Effector CD8-positive, alpha-beta T cell (primary cell): ENCODE measurements at places on chromosomes 6 and 20.

- DNase-seq = no peak
Observed at GRCh38 chr6:96157018-96157565, 141.3 kb downstream of the FUT9 start.

DNA sequence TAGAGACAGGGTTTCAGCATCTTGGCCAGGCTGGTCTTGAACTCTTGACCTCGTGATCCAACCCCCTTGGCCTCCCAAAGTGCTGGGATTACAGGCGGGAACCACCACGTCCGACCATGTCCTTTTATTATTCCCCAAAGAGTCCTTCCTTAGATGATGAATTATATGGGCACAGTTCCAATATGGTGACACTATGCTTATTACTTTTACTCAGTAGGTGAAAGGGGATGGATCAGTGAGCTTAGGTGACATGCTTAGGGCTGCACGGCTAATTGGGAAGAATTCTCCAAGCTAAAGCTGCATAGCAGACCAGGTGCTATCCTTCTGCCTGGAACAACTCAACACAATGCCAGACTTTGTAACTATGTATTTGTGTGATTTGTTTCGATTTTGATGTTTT lies 38.2 kb upstream of the TFAP2C start:
- no peak for DNase-seq

DNA sequence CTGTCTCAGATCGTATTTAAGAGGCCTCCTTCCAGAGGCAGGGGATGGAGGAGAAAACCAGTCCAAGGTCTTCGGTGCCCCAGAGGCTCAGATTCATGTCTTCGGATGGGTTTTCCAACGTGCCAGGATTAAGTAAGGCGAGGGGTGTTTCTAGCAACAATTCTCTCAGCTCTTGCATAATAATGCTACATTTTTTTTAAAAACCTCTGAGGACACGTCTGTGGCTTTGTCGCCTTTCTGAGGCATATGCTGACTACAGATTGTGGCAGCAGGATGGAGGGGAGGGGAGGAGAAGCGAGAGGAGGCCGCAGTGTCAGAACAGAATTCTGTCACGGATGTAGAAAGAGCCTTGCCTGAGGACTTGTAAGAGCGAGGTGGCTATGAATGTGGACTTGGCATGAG lies 17.7 kb upstream of the CCDC167 start:
- DNase-seq = peak; percentile 53

GRCh38 chr6:84798257-84798656 lies 33.9 kb upstream of the TBX18 start:
- DNase-seq = no peak

- peak; percentile 58 for DNase-seq
Observed at GRCh38 chr20:40962733-40963504, 65.7 kb upstream of the TOP1 start.

- DNase-seq = no peak
Observed at GRCh38 chr6:22401206-22401605, 104.4 kb upstream of the PRL start.

- no peak for DNase-seq
Observed at GRCh38 chr6:30136570-30137286, 788 bp downstream of the TRIM40 start.

DNA sequence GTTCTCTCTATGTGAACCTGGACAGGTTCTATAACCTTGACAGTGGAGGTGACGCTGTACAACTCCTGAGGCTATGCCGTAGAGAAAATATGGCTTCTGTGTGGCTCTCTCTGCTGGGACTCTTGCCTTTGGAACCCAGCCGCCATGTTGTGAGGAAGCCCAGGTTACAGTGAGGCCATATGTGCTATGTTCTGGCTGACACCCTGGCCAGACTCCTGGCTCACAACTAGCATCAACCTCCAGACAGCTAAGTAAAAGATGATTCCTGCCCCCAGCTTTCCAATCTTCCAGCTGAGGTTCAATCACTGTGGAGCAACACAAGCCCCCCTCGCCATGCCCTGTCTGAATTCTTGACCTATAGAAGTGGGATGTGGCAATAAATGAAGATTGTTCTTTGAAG lies 57.0 kb downstream of the PPP1R3G start:
- no peak for DNase-seq

DNA sequence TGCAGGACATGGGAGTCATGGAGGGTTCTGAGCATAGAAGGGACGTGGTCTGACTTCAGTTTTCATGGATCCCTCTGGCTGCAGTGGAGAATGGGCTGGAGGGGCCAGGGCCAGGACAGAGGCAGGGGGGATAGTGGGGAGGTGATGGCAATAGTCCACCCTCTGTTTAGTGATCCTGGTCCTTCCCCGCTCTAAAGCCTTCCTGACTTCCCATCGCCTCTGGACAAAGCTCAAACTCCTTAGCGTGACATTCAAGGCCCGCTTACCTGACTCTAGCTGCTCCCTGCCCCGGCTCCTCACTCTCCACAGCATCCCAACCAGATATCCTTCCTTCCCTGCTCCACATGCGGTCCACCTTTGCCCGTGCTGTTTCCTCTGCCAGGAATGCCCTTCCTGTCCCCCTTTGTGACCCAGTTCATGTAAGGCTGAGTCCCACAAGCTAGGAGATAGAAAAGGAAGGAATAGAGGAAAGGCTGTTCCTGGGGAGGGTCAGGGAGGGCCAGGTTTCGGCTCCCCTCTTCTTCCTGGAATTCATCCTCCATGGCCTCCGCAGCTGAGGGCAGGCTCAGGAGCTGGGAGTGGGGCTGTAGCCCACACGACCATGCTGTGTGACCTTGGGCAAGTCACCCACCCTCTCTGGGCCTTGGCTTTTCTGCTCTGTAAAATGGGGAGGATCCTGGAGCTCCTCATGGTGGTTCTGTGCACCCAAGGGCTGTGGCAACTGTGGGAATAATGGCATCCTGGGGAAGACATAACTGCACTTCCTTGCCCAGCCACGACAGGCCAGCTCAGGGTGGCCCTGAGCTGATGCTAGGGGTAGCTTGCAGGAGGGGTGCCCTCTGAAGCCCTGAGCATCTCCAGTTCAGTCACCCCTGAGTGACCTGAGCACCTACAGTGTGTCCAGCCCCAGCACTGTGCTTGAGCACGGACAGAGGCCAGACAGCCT lies 116.1 kb downstream of the CEBPB start:
- DNase-seq = no peak

DNA sequence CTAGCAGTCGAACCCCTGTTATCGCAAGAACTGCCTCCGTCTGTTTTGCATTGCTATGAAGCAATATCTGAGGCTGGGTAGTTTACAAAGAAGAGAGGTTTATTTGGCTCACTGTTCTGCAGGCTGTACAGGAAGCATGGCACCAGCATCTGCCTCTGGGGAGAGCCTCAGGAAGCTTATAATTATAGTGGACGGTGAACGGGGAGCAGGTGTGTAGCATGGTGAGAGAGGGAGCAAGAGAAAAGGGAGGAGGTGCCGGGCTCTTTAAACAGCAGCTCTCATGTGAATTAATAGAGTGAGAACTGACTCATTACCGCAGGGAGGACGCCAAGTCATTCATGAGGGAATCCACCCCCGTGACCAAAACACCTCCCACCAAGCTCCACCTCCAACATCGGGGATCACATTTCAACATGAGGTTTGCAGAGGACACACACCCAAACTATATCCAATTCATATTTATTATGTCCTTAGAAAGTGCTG lies 172.6 kb upstream of the KCNG1 start:
- no peak for DNase-seq

DNA sequence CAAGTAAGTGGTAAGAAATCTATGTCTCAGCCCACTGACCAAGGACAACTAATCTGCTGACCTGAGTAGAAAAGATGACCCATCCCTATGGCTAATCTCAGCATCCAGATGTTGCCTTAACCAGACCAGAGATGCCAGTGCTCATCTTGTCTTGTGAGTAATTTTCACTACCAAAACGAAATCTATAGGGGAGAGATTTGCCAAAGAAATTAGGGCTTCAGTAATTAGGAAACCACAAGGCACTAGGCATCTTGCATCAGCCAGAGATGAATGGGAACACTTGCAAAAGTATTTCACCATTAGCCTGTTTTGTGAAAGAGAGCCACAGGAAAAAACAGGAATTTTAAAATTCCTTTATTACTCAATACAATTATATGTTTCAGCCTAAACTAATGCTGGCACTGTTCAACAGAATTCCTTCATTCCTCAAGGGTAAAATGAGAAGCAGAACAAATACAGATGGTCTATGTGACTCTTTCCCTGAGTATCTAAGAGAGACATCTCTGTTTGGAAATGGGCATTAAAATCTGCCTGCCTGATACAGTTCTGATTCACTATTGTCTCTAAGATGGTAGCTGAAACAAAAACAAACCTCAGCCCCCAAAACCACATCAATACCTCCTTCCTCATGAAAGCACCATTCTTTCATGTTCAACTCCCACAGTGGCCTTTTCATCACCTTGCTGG lies 87.8 kb downstream of the GMDS start:
- DNase-seq = no peak

DNA sequence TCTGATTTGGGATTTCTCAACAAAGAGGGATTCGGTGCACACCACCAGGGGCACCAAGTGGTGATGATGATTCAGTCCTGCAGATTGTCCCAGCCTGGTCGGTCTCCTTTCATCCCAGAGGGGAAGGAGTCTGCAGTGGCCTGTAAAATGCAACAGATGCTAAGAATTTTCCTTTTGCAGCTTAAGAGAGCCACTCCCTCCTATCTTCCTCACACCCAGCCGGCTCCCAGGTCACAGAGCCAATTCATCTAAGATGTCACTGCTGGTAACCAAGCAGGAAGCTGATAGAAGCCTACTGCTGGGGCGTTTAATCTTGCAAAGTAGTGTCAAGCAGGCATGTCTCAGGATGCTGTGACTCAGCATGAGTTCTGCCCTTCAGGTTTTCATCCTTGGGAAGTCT lies 203.8 kb upstream of the LRFN2 start:
- DNase-seq = no peak

GRCh38 chr6:56019973-56020372 lies 144.6 kb upstream of the BMP5 start:
- no peak for DNase-seq

DNA sequence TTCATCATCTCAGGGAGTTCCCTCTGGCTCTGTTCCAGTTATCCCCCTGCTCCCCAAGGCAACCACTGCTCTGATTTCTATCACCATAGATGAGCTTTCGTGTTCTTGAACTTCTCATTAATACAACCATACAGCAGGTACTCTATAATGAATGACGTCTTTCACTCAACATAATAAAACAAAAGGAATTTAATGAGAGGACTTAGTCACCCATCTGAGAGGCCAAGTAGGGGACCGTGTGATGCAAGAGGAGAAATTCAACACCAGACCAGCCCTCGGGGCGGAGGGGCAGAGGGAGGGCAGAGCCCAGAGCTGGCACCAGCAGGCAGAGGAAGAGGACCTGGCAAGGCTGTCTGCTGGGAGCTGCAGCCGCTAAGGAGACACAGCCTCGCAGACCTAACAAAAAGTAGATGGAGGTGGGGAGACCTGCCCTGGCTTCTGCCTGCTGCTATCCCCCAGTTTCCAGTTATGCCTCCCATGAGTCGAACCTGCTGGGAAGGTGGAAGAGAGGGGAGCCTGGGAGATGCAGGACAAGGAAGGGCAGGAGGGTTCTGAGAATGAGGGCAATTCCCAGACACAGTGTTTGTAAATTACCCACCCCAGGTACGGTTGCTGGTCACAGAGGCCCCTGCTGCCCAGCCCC lies 13.8 kb downstream of the CCN5 start:
- DNase-seq = no peak

DNA sequence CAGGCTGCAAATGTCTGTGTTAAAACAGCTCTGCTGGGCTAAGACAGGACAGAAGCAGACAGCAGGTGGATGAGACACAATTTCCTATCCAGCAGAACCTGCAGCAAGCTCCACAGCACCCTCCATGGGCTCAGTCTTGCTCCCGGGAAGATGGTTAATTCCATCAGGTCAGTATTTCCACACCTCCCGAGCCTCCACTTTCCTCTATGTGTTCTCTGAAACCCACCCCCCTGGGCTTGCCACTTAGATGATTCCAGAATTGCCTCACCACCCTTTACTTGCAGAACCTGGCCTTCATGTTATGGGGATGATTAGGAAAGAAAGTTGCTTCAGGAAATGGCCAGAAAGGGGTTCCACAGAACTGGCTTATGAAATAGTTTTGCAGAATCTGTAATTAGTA lies 43.8 kb downstream of the ERMARD start:
- no peak for DNase-seq

- no peak for DNase-seq
Observed at GRCh38 chr6:86010915-86011786, 368.5 kb upstream of the SYNCRIP start.

DNA sequence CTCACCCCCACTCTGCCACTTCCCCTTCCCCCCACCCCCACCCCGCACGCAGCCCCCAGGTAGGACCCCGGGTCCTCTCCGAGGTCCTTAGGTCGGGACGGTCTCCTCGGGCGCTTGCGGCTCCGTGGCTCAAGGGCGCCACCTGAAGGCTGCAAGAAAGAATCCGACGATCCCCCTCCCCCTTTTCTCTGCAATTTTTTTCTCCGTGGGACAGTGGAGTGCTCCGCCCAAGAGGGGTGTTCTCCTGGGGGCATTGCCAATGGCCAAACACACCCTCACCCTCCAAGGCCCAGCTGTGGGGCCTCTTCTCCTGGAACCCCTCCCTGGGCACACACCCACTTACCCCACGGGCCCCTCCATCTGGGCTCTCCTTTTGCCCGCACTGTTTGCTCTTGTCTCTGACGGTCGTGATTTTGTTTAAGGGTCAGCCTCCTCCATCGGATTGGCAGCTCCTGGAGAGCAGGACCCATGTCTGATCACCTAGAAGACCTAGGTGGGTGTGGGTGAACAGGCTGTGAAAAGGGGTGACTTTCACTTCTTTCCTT lies 1.1 kb upstream of the TMEM74B start:
- peak; percentile 7 for DNase-seq

DNA sequence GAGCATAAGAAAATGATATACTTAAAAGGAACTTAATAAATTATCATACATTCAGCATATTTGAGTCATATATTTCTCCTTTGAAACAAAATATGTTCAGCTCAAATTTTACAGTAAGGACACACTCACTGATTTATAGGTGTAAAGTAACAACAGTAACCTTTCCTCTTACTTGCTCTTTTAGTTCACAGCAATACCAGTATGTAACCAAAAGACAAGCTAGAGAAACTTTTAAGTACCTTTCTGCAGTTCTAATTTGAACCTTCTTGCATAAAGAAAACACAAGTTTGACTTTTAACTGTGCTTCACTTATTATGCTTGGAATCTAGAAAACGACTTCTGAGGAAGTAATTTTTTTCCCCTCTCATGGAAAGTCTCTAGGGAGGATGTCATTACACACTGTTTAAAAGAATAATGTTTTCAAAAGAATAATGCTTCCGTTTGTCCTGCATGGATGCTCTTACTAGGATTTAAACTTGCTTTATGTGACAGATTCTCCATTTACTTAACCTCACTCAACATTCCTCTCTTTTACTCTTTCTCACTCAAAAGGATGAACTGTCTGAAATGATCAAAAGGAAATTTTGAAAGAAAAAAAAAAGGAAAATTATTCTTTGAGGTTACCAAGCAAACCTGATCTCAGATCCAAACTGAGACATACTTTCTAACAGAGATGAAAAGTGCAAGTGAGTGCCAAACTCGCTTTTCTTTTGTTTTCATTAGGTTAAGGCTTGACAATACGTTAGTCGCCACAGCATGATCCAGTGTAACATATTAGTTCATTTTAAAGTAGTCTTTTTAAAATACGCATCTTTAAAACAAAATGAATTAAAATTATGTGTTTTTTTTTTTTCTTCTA lies 22.4 kb upstream of the CALHM6 start:
- DNase-seq = no peak
